Hematopoietic multipotent progenitor cell (in vitro differentiated cells): ENCODE measurements at places on chromosomes 7 and 10. TPM values are rescaled to one million over a fixed set of nuclear protein-coding genes. Genes with fewer than 3 reads are reported as not detected.

OPN1SW gene
- total RNA-seq = not detected

CAV2 gene
- total RNA-seq = 2.2 TPM

LARP4B gene
- 49.8 TPM for total RNA-seq

SOSTDC1 gene
- total RNA-seq = under 0.01 TPM

AGAP5 gene
- total RNA-seq = 4.0 TPM
